ENCODE measurements at places on chromosomes 2 and 18.

- no peak for DNase-seq
Measured at GRCh38 chr2:10891848-10892247, 19.9 kb upstream of the KCNF1 start.

DNA sequence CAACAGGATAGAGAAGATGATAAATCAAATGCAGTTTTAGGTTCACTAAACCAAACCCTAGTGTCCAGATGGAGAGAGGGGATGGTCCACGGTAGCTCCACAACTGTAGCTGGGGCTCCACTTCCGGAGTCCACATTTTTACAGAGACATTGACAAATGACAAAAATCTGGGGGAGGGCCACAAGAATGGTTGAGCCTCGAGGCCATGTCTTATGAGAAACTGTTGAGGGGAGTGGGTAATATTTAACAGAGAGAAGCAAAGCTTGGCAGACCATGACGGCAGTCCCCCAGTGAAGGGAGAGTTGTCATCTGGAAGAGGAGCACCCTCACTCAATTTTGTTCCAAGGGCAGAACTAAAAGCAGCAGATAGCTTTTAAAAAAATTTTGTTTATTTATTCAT lies 17.6 kb upstream of the EPHA4 start:
- no peak for DNase-seq

- no peak for DNase-seq
Measured at GRCh38 chr2:24182507-24182906, 7.7 kb downstream of the FAM228A start.

- no peak for DNase-seq
Measured at GRCh38 chr2:202361108-202361507, 15.0 kb upstream of the BMPR2 start.

DNA sequence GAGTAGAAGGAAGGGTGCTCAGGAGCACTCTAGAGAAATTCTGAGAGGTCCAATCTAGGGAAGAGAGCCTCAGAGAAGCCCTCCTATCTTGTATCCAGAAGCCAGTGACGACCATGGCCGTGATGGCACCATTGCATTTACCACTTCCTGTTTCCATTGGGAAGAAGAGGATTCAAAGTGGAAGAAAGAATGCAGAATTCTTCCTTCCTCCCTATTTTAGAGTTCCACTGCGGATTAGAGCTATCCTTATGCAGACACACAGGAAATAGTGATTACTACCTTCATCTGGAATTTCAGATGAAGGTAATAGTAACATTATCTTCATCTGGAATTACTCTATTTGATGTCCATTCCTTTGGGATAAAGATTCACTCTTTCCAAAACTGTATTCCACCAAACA lies 45.6 kb upstream of the PCBP1 start:
- no peak for DNase-seq

DNA sequence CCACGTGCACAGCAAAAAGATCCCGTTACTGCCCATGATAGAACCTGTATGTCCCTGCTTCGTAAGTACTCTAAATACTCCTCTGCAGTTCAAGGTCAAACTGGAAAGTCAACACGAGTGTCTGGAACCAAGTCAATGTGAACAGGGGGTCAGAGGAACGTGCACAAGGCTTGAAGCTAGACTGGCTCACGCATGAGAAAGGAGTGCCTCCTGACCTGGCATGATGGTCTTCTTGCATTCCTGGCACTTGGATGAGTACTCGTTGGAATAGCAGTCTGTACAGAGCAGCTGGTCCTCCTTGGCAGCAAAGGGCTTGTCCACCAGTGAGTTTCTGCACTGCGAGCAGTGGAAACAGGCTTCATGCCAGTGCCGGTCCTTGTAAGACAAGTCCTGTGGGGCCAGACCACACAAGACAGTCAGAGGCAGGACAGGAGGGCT lies 25.5 kb downstream of the FHL2 start:
- no peak for DNase-seq

DNA sequence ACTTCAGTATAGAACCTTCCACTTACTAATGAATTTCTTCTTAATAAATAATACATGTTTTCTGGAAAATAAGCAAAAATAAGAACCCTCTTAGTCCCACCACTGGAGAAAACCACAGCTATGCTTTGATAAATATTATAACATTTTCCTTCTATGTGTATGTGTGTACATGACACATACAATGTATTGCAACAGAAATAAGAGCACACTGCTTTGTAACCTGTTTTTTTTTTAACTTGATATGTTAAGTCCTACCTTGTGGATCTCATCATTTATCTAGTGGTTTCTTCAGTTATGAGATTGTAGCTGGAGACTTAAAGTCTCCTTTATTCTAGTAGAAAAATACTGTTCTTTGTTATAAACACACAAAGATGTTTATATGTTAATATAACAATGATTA lies 17.2 kb downstream of the INPP1 start:
- no peak for DNase-seq

- DNase-seq = no peak
Measured at GRCh38 chr18:58998401-58999203, 133.9 kb downstream of the ZNF532 start.

GRCh38 chr18:22847392-22847791 lies 85.7 kb upstream of the RBBP8 start:
- DNase-seq = no peak

DNA sequence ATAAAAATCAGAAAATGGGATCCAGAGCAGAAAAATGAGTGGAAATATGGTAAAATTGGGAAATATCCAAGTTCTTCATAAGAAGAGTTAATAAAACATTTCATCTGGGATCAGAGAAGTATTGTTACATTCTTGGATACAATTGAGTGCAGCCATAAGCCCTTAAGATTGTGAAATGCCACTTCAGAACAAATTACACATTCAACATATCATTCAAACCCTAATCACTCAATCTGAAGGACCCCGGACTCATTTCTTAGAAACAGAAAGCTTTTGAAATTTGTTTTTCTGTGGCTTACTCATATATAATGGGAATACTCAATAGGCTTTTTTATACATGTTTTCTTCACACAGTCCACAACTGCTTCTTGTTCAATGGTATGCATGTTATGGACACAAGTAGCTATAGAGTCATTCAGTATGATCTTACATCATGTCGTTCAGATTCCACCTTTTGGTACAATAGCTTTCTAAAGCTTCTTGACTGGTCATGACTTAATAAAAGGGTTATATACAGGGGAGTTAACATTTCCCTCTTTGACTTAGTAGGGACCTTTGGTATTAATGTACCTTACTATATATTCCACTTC lies 39.9 kb downstream of the SCN7A start:
- DNase-seq = no peak

DNA sequence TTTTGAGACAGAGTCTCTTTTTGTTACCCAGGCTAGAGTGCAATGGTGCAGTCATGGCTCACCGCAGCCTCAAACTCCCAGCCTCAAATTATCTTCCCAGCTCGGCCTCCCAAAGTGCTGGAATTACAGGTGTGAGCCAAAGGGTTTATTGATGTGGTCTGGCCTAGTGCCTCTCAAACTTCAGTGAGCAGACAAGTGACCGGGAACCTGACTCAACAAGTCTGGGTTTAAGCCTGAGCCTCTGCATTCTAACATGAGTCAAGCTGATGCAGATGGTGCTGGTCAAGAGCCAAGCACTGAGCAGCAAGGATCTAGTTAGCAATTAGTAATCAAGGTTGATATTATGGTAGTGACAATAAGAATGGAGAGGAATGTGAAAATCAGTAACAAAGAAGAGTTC lies 21.3 kb downstream of the CDK15 start:
- no peak for DNase-seq

- no peak for DNase-seq
Measured at GRCh38 chr18:76401498-76401897, 93.5 kb downstream of the ZNF516 start.

DNA sequence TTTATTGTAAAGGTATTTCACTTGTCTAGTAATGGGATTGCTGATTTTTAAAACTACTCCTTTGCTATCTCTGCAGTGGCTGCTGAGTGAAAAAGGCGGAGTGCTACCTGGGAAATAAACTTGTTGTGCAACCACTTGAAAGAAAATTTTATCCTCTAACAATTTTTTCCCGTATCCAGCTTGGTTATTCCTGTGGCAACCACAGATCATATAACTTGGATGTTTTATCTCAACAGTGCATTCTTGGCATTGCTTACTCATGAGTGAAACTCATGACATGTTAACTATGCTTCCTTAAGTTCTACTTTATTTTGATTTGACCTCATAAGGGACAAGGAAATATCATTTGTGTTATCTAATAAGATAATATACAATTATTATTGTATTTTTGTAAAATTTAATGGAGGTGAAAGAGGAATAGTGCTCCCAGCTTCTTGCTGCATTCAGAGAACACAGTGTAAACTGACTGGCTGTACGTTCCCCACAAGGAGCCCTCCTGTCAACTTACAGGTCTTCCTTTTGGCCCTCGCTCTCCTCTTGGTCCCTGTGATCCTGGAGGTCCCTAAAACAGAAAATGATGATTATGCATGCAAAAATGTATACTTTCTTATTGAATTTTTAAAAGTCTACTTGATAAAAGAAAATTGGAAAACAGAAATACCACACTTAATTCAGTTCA lies 82.7 kb downstream of the COL5A2 start:
- no peak for DNase-seq

DNA sequence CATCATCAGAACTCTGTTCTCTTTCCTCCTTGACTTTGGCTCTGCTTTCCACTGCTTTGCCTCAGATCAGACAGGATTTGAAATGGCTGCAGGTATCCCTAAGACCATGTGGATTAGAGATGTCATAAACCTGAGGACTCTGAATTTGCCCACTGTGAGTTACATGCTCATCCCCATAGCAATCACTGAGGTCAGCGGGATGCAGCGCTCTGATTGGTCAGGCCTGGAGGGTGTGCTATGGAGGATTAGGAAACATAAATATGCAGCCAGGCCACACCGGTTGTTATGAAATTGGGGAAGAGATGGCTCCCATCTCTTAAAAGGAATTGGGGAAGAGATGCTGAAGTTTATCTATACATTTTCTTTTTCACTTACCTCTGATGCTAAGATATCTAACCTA lies 73.7 kb upstream of the DNAJC10 start:
- DNase-seq = peak; percentile 46

GRCh38 chr2:64678771-64679590 lies 25.3 kb upstream of the SERTAD2 start:
- no peak for DNase-seq

GRCh38 chr18:13124411-13124810 lies 94.1 kb upstream of the LDLRAD4 start:
- no peak for DNase-seq

- DNase-seq = no peak
Measured at GRCh38 chr2:100292022-100292580, 30.2 kb downstream of the LONRF2 start.

DNA sequence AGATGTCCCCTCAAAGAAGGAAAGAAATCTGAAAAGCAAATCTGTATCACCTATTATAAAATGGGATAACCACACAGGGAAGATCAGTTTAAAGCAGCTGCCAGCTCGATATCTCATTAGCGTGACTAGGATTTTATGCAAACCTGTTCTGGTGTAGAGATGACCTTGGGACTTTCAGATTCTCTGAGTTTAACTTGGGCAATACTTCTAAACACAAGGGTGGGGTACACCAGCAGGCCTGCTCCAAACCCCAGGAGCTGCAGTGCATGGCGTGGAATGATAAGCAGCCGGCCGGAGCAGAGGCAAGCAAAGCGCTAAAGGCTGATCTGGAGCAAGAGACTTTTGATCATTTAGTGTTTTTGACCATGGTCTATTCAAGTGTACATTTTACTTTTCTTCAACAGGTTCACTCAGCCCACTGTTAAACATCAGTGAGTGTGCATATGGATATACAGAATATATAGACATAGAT lies 4.7 kb downstream of the SERTAD2 start:
- no peak for DNase-seq

DNA sequence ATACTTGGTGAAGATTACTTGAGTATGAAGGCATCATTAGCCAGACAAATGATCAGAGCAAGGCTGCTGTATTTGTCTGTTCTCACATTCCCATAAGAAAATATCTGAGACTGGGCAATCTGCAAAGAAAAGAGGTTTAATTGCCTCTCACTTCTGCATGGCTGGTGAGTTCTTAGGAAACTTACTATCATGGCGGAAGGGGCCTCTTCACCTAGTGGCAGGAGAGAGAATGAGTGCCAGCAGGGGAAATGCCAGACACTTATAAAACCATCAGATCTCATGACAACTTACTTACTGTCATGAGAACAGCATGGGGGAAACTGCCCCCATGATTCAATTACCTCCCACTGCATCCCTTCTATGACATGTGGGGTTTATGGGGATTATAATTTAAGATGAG lies 452.3 kb downstream of the GALR1 start:
- no peak for DNase-seq

DNA sequence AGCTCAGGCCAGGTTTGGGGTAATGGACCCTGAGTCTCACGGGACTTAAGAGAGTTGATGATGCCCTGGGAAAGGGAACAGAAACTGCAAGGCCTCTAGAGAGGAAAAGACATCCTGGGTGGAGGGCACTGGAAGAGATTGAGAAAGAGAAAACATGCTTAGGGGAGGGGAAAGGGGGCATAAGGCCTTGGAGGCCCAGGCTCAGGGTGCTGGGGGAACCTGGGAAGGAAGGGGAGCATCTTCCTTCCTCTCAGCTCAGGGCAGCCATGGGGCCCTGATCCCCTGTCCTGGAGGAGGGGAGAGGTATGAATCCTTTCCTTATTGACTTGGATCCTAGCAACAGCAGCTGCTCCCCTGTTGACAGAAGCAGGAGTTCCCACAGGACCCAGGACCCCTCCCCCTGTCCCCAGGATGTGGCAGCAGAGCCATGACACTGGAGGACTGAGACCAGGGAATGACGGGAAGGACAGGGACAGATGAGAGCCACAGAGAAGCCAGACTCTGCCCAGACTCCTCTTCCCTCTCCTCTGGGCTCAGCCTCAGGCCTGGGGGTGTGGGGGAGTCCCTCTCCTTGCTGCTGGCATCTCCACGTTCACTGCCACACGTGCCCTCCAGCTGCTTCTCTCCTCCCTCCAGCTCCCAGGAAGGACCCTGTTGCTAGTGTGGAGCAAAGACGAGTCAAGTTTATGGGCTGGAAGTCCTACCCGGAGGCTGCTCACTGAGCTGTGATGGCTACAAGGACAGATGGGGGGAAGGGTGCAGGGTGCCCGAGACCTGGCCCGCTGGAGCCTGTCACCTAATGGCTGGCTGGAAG lies 815 bp downstream of the GPBAR1 start:
- DNase-seq = no peak

DNA sequence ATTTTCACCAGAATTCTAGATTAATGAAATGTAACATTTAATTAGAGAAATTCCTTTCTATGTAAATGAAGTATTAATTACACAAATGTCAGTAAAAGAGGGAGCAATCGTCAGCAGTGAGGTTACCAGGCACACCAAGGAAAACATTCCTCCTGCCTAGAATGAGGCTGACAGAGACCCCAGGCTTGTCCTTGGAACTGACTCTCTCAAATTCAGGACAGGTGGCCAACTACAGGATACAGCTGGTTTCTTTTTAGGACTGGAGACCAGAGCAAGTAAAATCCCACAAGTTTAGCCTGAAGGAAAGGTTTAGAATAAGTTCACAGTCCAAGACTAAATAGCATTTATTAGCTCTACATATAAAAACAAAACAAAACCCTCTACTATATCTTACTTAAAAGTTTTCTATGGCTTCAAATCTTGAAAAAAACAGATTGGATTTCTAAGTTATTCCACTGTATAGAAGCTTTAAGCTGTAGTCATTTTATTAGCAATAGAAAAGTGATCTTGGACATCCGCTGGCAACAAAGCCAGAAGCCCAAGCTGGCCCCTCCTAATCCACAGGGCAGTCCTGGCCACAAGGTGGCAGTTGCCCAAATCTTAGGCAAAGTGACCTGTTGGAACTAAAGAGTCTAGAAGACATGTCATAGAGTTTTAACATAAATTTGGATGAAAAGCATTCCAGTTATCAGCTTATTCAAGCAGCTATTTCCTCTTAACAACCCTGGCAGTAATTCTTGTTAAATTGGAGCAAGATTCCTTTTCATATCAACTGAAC lies 81.0 kb downstream of the SP3 start:
- no peak for DNase-seq

GRCh38 chr2:67217398-67217797 lies 179.7 kb upstream of the ETAA1 start:
- no peak for DNase-seq
